ENCODE measurements at places on chromosomes 4 and X.

DNA sequence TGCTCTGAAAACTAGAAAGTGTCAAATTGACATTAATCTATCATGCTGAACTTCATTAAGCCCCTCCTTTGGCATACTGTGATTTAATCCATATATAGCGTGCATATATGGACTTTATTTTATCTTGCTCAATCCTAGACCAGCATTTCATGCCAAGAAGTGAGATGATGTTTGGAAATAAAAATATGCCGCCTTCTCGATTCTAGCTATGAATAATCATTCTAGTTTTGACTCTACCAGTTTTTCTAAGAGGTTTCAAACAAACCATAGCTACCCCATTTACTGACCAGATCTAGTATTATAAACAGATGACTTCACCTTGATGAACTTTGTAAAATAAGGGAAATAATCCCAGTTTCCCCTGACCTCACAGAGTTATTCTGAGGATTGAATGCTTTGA, 95.0 kb downstream of the ARX start:
- DNase-seq: no peak

DNA sequence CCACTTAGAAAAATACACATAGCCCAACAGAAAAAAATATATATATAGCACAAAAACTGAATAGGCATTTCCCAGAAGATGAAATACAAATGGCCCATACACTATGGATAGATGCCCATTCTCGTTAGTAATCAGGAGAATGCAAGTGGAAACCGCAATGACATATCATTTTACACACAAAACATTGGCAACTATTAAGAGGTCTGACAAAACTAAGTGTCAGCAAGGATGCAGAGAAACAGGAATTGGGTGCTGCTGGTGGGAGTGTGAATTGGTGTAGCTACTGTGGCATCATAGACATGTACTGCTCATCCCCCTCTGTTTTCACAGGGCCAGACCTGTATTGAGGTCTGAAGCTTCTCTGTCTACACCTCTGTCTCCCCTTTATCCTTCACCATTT, 320.0 kb downstream of the IDS start:
- no peak for DNase-seq

- no peak for DNase-seq
Measured at GRCh38 chr4:99735822-99736221, 78.2 kb upstream of the C4orf54 start.

GRCh38 chr4:13580036-13580435, 35.7 kb upstream of the NKX3-2 start:
- no peak for DNase-seq

All from NCI-H1048 (cell line).